ENCODE measurements at places on chromosomes 7 and 10. TPM values are rescaled to one million over a fixed set of nuclear protein-coding genes. Genes with fewer than 3 reads are reported as not detected.
A peak's percentile ranks its signal among the peaks of the same experiment; 100 is the strongest.

FBXL13 gene
- not detected for total RNA-seq

PCLO gene
- total RNA-seq = 6.6 TPM

ADAP1 gene
- total RNA-seq = 139 TPM

TMEM120A gene
- 103 TPM for total RNA-seq

NEUROD6 gene
- total RNA-seq = not detected

GLI3 gene
- total RNA-seq = 0.53 TPM

CCDC136 gene
- 1.9 TPM for total RNA-seq

IGFBP3 gene
- total RNA-seq = 38.8 TPM

SCIN gene
- total RNA-seq = 257 TPM

GNG11 gene
- 32.2 TPM for total RNA-seq

- peak overlapping the region; percentile 81 for H3K27ac ChIP-seq
- H3K4me1 ChIP-seq = peaks cover 8% of the 10 kb centered on the region
- no peaks in the 10 kb centered on the region for H3K27me3 ChIP-seq
- H3K36me3 ChIP-seq = no peaks in the 10 kb centered on the region
- no peak overlapping the region for H3K4me3 ChIP-seq
These were observed 5.1 kb downstream of the DEPP1 start for GRCh38 chr10:44973323-44974081.

DNA sequence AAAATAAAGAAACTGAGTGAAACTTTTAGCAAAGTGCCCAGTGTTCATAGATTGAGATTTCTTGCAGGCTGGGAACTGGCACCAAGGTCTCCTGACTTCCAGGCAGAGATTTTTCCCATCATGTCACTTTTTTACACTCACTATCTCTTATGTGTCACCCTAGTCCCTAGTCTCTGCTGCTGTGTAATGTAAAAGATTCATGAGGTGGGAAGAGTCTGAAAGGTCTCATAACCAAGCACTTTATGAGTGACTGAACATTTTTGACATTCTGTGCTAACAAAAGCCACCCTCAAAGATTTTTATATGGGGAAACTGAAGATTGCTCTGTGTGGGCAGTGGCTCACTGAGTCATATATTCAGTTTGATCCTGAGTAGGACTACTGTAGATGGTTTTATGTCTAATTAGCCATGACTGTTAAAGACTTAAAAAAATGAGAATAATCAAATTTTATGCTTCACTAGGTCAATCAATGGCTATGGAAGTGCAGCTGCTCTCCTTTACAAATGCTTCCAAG lies 900.3 kb upstream of the SORCS1 start:
- no peaks in the 10 kb centered on the region for H3K36me3 ChIP-seq
- H3K4me1 ChIP-seq = no peaks in the 10 kb centered on the region
- no peak overlapping the region for H3K4me3 ChIP-seq
- H3K27ac ChIP-seq = no peak overlapping the region

DNA sequence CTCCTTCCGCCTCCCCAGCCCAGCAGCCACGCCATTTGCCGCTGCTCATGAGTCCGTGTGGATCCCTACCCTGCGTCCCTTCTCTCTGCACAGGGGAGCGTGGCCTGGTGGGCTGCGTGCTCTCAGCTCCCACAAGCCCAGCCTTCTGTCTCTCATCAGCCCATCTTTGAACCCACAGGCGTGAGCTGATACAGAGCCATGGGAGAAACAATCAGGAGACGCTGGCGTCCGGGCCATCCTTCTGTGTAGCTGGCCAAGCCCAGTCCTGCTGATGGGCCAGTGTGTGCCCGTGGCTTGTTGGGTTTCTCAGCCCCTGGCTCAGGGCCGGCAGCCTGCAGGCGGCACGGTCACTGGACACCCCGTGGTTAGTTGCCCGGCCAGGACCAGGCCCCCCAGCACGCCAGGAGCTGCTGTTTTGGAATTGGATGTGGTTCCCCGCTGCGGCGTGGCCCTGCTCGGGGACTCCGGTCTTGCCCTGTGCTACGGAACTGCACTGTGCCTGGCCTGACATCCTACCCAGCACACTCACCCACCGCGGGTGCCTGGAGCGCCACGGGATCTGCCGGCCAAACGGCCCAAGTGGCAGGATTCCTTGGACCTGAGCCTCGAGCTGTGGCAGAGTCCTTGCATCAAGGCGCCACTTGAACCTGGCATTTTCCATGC lies 88.9 kb downstream of the ELFN1 start:
- no peak overlapping the region for H3K27ac ChIP-seq
- no peak for DNase-seq
- H3K4me1 ChIP-seq = no peaks in the 10 kb centered on the region
- no peaks in the 10 kb centered on the region for H3K36me3 ChIP-seq

DNA sequence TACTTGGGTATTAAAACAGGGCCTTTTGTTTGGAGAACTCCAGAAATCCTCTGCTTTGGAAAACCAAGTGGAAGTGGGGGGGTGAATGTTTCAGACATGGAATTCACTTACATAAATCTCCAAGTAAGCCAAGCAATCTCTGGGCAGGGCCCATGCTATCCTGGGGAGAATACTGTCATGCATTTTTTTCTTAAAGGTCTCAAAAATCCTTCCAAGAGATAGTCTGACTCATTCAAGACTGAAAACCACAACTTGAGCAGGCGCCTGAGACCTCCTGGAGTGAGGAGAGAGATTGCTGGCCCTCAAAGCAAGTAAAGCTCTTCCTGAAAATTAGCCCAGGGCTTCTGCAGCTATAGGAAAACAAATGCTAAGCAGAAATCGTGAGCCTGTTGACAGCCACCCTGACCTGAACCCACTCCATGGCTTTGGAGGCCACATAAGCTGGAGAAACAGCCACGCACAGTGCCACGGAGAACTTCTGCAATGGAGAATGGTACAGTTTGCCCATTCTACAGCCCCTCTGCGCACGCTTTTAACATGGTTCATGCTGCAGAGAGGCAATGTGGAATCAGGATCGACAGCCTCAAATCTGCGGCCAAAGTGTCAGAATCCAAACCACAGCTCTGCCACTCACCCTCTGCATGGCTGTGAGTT lies 203.1 kb upstream of the AUTS2 start:
- H3K27ac ChIP-seq = no peak overlapping the region
- no peaks in the 10 kb centered on the region for H3K4me1 ChIP-seq
- DNase-seq = no peak

GRCh38 chr7:33981671-33982424 lies 76.5 kb downstream of the BMPER start:
- H3K4me1 ChIP-seq = no peaks in the 10 kb centered on the region
- H3K4me3 ChIP-seq = no peak overlapping the region
- no peaks in the 10 kb centered on the region for H3K36me3 ChIP-seq

- no peak for DNase-seq
- H3K4me3 ChIP-seq = no peak overlapping the region
- no peaks in the 10 kb centered on the region for H3K36me3 ChIP-seq
- no peaks in the 10 kb centered on the region for H3K4me1 ChIP-seq
- H3K27ac ChIP-seq = no peak overlapping the region
These were observed 720.2 kb downstream of the AUTS2 start for GRCh38 chr7:70318511-70318910.

DNA sequence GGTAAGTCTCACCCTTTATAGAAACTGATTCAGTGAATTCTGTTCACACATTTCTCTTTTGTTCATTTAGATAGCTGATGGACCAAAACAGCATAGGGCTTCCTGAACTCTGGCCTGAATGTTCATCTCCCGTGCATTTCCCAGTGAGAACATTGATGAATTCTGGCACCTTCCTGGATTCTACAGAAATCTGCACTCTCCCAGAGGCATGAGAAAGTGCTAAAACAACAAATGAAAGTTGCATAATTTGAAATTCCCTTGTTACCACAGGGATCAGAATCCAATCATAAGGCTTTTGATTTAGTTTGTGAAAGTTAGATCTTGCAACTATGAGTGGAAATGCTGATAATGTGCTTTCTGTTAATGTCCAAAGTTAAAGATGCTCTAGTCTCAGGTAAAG lies 29.7 kb upstream of the SCIN start:
- DNase-seq = no peak
- no peak overlapping the region for H3K27ac ChIP-seq
- H3K4me3 ChIP-seq = no peak overlapping the region
- H3K36me3 ChIP-seq = no peaks in the 10 kb centered on the region
- no peaks in the 10 kb centered on the region for H3K27me3 ChIP-seq

GRCh38 chr7:110486549-110486948 lies 604.4 kb upstream of the LRRN3 start:
- no peak for DNase-seq
- H3K4me3 ChIP-seq = no peak overlapping the region
- H3K36me3 ChIP-seq = no peaks in the 10 kb centered on the region
- H3K27me3 ChIP-seq = no peaks in the 10 kb centered on the region

- H3K27ac ChIP-seq = no peak overlapping the region
- H3K4me3 ChIP-seq = no peak overlapping the region
- no peaks in the 10 kb centered on the region for H3K36me3 ChIP-seq
These were observed 290.3 kb upstream of the VWC2 start for GRCh38 chr7:49483142-49483541.

DNA sequence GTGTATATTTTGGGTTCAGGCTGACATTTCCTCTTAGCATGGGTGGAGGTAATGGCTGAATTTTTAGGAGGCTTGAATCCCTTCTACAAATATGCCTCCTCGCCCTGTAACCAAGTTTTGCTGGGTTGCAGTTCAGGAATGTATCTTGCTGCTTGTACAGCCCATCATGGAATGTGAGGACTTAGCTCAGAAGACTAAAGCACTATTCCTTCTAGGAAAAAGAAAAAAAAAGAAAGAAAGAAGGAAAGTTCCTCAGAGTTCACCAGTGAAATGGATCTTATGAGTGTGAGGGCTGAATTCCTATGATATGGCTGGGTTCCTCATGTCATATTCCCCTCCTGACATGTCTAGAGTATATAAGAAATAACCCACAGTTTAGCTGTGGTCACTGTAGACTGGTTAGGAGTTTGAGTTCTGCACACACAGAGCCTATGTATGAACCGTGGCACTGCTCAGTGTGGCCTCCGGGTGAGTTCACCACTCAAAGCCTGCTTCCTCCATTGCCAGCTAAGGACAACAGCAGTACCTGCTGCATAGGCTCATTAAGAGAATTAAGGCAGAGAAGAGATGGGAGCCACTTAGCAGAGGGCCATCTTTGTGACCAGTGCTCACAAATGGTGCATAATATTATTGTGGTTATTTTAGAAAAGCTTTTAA lies 114.0 kb downstream of the TACC2 start:
- peaks cover 4% of the 10 kb centered on the region for H3K4me1 ChIP-seq
- no peak overlapping the region for H3K4me3 ChIP-seq
- no peaks in the 10 kb centered on the region for H3K27me3 ChIP-seq
- H3K36me3 ChIP-seq = no peaks in the 10 kb centered on the region

DNA sequence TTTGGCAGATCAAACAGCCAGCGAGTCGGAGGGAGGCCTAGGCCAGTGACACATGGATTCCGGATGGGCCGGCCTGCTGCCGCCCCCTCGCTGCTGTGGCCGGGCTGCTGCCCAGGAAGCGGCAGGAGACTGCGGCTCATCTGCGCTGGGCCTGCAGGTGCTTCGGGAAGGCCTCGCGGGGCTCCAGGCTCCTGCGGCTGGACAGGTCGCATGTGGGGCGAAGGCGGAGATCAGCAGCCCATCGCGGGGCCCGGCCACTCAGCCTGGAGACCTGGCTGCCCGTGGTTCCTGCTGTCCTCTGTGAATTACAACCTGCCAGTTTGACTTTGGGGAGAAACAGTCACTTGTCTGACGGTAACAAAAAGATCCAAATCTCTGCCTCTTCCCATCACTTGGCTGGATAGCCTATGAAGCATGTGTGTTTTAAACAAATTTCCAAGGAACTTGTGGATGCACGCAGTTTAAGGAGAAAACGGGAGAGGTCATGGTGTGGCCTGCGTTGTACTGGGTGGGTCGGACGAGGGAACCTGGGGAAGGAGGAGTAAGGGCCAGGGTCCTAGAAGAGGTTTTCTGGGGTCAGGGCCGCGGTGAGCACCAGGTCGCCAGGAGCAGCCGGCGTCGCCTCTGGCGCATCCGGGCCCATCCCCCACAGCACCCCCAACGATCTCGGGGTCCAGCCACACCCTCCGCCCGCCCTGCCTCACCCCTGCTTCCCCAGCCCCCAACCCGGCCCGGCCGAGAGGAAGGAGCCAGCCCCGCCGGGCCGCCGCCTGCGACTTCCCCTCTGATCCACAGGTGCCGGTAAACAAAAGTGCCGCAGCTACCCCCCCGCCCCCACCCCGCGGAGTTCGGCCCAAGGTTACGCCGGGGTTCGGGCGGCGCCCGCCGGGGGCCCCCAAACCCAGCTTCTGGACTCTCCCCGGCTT lies 1.6 kb downstream of the SPOCK2 start:
- H3K4me3 ChIP-seq = peak overlapping the region; percentile 80
- no peaks in the 10 kb centered on the region for H3K36me3 ChIP-seq
- H3K27me3 ChIP-seq = no peaks in the 10 kb centered on the region
- H3K27ac ChIP-seq = peak overlapping the region; percentile 84

- H3K4me3 ChIP-seq = no peak overlapping the region
- H3K27ac ChIP-seq = no peak overlapping the region
- DNase-seq = no peak
- no peaks in the 10 kb centered on the region for H3K4me1 ChIP-seq
- no peaks in the 10 kb centered on the region for H3K36me3 ChIP-seq
These were observed 72.5 kb downstream of the FAM13C start for GRCh38 chr10:59289853-59290252.

GRCh38 chr7:114047889-114048288 lies 129.1 kb upstream of the PPP1R3A start:
- no peaks in the 10 kb centered on the region for H3K36me3 ChIP-seq
- no peak for DNase-seq
- no peak overlapping the region for H3K27ac ChIP-seq
- H3K4me3 ChIP-seq = peak overlapping the region; percentile 39
- no peaks in the 10 kb centered on the region for H3K27me3 ChIP-seq

DNA sequence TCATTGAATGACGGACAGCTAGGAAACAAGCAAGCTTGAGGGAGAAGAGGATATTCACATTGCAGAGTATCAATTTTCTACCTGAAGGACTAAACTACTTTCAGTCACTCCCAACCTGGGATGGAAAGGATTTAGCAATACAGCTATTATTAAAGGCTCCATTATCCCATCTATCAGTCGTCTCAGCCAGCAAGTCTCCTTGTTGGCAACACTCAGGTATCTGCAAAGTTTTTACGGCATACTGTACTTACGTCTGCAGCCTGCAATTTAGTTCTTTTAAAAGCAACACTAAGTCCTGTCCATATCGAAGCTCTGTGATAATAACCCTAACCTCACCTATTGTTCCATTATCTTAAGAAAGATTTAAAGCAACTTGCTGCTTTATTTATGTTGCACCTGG lies 689.4 kb downstream of the PARD3 start:
- DNase-seq = no peak
- no peak overlapping the region for H3K27ac ChIP-seq
- H3K4me3 ChIP-seq = no peak overlapping the region
- H3K36me3 ChIP-seq = no peaks in the 10 kb centered on the region

GRCh38 chr10:131641898-131642297 lies 258.9 kb upstream of the PPP2R2D start:
- no peak overlapping the region for H3K4me3 ChIP-seq
- no peak for DNase-seq
- no peaks in the 10 kb centered on the region for H3K36me3 ChIP-seq
- H3K27ac ChIP-seq = no peak overlapping the region
- no peaks in the 10 kb centered on the region for H3K27me3 ChIP-seq
- H3K4me1 ChIP-seq = no peaks in the 10 kb centered on the region

- DNase-seq = no peak
- H3K36me3 ChIP-seq = no peaks in the 10 kb centered on the region
- H3K27me3 ChIP-seq = no peaks in the 10 kb centered on the region
- H3K4me3 ChIP-seq = peak overlapping the region; percentile 23
- H3K27ac ChIP-seq = peak overlapping the region; percentile 74
- H3K4me1 ChIP-seq = no peaks in the 10 kb centered on the region
These were observed 3.6 kb upstream of the PRAP1 start for GRCh38 chr10:133343558-133343957.

- H3K27ac ChIP-seq = no peak overlapping the region
- H3K4me1 ChIP-seq = no peaks in the 10 kb centered on the region
- no peaks in the 10 kb centered on the region for H3K36me3 ChIP-seq
- H3K27me3 ChIP-seq = peaks cover 4% of the 10 kb centered on the region
- no peak overlapping the region for H3K4me3 ChIP-seq
- no peak for DNase-seq
These were observed 4.3 kb upstream of the GRM8 start for GRCh38 chr7:127257086-127257485.

GRCh38 chr7:132075515-132075914 lies 500.8 kb downstream of the PLXNA4 start:
- no peaks in the 10 kb centered on the region for H3K4me1 ChIP-seq
- no peaks in the 10 kb centered on the region for H3K27me3 ChIP-seq
- no peak overlapping the region for H3K27ac ChIP-seq

Measured in Peyer's patch (tissue), 4 donors.